NCI-H1694 (cell line): ENCODE measurements at places on chromosomes 16 and 17.
A peak's percentile ranks its signal among the peaks of the same experiment; 100 is the strongest.

GRCh38 chr17:55275894-55276804, 11.4 kb downstream of the HLF start:
- no peak for DNase-seq

DNA sequence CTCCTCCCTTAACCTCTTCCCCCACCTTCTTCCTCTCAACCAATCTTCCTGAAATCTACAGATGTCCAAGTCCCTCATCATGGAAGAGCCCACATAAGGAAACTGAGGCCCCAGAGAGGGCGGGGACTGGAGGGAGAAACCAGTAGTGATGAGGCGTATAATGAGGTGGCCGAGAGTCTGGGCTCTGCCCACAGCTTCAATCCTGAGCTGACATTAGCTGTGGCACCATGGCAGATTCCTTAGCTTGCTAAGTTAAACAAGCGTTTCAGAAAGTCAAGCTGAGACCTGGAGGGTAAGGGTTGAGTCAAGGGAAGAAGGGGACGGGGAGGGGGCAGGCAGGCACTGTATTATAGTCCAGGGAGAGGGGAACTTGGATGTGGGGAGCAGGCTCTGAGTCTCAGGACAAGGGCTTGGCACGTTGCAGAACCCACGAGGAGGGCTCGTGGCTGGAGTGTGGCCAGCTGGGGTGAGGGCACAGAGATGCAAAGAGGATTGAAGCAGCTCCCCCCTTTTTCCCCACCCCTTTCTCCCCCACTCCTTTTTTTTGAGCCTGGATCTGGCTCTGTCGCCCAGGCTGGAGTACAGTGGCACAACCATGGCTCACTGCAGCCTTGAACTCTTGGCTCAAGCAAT, 13.3 kb downstream of the ARHGAP23 start:
- no peak for DNase-seq

- no peak for DNase-seq
Observed at GRCh38 chr16:10868596-10869469, 8.2 kb upstream of the CIITA start.

DNA sequence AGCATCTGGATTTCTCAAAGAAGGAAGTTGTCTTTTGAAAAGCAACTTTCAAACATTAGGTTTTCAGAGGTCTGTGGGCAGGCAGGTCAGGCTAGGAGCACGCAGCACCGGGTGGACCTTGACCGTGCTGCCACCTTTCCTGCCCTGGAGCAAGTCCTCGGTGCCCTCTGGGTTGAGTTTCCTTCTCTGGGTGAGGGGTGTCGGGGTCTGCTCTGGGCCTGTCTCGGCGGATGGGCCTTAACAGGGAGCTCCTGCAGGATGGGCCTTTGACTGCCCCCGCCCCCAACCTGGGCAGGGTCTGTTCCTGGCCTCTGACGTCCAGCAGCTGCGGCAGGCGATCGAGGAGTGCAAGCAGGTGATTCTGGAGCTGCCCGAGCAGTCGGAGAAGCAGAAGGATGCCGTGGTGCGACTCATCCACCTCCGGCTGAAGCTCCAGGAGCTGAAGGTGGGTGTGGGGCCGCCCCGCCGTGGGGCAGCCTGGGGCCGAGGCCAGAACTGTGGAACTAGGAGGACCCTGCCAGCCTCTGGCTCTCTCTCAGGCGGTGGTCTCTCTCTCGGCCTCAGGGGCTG, 8.7 kb downstream of the DEF8 start:
- DNase-seq, result no peak

- DNase-seq, result peak; percentile 30
Observed at GRCh38 chr16:30041841-30042240, 10.8 kb upstream of the TLCD3B start.

DNA sequence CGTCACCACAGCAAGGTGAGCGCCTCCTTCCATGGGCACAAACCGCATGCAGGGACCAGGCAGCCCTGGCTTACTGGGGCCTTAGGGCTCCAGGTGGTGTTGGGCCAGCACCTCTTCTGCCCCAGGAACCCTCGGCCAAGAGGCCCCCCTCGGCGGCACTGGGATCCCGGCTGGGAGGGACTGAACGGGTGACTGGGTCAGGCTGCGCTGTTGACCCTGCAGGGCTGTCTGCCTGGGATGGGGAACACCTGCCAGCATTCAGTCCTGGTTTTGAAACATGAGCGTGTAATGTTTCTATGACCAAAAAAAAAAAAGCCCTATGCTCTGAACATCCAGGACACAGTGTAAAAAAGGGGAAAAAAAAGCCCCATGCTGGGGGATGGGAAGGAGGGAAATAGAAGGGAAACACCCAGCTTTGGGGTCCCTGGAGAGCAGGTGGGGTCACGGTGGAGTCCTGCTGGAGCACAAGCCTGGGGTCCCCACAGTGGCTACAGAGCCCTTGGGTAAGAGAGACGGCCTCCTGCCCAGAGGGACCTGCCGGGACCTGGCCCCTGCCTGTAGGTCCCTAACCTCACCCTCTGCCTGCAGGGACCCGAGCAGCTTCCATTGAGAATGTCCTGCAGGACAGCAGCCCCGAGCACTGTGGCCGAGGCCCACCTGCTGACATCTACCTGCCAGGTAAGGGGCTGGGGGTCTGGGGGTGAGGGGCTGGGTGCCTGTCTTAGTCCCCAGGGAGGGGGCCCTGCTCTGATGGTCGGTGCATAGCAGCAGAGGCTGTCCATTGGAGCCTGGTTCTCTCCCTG, 9.9 kb upstream of the NUDT16L1 start:
- no peak for DNase-seq

- no peak for DNase-seq
Observed at GRCh38 chr17:66185862-66186261, 6.1 kb downstream of the CEP112 start.

- no peak for DNase-seq
Observed at GRCh38 chr17:69575346-69575761, 160.9 kb downstream of the MAP2K6 start.

DNA sequence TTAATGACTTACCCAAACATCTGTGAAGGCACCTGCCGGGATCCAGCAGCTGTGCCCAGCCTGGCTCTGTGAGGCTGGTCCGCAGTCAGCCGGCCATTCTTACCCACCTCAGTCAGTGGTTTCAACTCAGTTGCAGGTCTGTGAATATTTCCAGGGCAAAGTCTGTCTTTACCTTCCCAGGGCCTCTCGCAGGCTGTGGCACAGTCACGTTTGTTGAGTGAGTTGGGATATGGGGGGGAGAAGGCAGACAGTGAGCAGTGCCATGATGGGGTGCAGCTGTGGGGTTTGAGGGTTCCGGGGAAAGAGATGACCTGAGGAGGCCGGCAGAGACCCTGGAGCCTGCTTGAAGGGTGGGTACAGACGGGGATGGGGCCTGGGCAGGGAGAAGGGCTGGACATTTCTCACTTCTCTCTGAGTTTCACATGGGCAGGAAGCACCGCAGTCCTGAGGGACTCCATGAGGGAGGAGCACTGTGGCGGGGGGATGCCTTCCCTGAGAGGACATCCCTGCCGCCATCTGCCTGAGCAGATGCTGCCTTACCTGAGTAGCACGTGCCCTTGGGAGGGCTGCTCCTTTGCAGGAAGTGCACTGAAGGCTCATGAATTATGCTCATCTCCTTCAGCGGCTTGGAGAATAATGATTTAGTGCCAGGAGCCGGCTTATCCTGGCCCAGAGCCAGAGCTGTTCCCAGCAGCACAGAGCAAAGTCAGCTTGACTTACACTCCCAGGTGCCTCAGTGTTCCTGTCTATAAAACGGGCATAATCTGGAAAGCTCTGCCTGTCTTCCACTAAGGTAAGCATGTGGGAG, 48.1 kb downstream of the KSR1 start:
- no peak for DNase-seq

DNA sequence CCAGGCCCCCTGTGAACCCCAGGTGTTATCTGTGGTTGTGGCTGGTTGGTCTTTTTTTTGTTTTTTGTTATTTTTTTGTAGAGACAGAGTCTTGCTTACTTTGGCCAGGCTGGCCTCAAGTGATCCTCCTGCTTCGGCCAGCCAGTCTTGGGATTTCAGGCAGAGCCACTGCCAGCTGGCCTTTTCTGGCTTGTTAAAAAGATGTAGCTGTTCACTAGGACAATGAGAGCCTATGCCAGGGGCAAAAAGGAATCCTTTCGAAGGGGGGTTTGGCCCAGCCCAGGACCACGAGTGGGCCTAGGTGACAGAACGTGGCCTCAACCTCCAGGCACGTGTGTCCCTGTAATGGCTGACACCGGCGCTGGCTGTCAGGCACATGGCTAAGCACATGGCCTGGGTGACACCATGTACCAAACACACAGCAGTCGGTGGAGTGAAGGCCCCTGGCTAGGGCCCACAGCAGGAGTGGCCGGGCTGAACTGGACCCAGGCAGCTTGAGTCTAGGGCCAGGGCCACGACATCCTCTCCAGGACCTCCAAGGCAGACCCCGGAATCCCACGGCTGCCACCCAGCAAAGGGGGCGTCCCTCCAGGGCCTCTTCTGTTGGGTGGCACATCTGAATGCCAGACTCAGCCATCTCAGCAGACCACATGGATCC, 6.9 kb upstream of the SLC38A8 start:
- DNase-seq, result no peak

DNA sequence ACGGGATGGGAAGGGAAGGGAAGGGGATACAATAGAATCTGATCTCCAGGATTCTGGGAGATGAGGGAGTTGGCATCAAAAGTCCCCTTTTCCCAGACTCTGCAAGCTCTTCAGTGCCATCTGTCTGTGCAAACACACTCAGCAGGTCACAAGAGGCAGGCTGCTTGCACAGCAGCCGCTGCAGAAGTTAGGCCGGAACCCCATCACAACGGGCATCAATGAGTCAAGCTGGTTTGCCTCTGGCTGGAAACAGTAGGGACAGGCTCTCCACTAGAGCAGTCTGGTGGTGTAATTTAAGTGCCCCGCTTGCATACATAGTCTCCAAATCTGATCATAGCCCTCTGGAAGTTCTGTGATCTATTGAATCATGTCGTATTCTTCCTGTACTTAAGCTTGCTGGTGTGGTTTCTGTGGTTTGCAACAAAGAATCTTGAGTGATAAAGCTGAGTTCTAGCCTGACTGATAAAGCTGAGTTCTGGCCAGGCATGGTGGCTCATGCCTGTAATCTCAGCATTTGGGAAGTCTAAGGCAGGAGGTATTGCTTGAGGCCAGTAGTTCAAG, 33.7 kb upstream of the KDM8 start:
- peak; percentile 27 for DNase-seq

GRCh38 chr17:48392857-48393256, 37.2 kb downstream of the SKAP1 start:
- no peak for DNase-seq

GRCh38 chr17:14204084-14204483, 32.6 kb downstream of the CDRT15 start:
- no peak for DNase-seq

DNA sequence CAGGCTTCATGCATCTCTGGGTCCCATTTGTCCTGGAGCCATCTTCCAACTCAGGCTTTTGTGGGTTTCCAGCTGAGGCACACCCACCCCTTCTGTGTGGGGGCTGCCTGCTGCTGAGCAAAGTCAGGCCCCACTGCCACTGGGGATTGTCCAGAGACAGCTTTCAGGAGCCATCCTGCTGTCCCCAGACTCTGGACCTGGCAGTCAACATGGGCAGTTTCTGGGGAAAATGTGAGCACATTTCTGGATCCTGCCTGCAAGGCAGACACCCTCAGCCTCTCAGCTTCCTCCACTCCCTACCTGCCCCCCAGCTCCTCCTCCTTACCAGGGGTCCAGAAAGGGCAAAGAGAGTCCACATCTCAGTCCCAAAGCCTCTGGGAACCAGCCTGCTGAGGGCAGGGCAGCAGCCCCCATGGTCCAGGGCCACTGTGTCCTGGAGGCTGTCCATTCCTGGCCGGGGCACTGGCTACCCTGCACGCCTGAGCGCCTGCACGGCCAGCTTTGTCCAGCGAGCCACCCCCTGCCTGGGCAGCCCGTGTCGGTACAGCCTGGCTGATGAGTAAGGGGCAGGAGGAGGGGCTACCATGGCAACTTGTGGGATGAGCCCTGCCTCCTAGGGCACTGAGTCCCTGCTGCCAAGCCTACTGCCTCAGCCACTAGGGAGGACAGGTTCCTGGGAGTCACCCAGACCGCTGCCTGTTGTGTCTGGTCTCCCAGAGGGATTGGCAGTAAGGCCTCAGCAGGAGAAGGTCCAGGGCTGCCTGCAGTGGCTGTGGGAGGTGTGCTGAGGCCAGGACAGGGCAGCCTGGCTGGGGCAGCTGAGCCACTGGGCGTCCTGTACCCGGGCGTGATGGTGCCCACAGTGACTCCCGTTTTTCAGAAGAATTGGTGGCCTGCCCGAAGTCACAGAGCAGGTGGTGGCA, at the start of gene SLC47A2:
Gene SLC47A2, minus strand, starts transcription at position 477 of the 923 bp plus-strand sequence. Its CDS starts 29 bp downstream, at position 448.
- no peak for DNase-seq

GRCh38 chr17:6724009-6724408, 10.8 kb upstream of the SLC13A5 start:
- DNase-seq, result no peak

DNA sequence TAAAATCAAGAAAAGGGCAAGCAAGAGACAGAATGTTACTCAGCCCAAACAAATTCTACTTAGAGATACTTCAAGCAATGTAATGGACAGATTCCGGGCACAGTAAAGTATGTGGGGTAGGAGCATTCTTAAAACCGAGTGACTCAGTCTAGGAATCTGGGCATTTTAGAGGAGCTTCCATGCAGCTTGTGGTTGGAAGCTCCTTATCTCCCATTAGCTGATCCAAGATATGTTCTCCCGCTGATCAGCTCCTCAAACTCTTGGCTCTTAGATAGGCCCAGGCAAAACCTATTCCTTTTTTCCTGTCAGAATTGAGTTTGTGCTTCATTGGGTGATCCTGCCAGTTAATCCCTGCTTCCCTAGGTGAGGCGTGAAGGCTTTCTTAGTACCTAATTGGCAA, 303.3 kb downstream of the CEP112 start:
- DNase-seq, result no peak

- peak; percentile 2 for DNase-seq
Observed at GRCh38 chr16:24036614-24037013, 200.8 kb downstream of the PRKCB start.

- DNase-seq, result no peak
Observed at GRCh38 chr17:64315032-64315490, 52.0 kb upstream of the TEX2 start.
